ENCODE measurements at places on chromosomes 6 and 20.

DNA sequence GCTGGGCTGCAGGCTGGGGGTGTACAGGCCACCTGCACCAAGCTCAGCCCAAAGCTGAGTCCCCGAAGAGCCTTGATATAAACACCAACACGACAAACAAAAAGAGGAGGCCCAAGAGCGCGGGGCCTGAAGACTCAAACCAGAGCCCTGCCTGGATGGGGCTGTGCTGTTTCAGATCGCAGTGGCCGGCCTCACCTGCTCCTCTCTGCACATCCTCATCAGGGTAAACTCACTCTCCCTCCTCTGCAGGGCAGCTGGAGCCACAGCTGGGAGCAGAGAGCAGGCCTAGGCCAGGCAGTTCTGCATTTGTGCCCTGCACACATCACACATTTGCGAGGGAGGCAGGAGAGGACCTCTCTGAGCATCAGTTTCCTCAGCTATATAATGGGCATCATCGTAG is 3.7 kb upstream of the RBM38 start:
- no peak for DNase-seq

DNA sequence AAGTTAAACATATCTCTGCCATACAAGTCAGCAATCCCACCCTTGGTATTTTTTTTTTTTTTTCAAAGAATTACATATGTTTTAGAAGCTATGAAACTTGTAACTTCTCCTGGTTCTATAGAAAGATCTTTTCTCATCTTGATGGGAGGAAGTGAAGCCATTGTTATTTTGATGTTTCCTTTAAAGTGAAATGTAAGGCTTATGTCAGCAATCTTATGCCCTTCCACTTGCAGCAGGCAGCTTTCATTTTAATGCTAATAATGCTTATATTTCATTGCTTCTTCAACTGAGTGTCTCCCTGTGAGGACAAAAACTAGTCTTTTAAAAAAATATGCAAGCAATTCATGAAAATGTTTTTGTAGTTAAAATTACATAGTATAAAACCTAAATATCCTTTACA is 1614.7 kb downstream of the KHDRBS2 start:
- no peak for DNase-seq

GRCh38 chr6:161138543-161139303 is 135.1 kb downstream of the AGPAT4 start:
- no peak for DNase-seq

GRCh38 chr6:327538-328116 is 35.3 kb downstream of the DUSP22 start:
- no peak for DNase-seq

- no peak for DNase-seq
These were observed 122.2 kb downstream of the CDH26 start for GRCh38 chr20:60080401-60080800.

DNA sequence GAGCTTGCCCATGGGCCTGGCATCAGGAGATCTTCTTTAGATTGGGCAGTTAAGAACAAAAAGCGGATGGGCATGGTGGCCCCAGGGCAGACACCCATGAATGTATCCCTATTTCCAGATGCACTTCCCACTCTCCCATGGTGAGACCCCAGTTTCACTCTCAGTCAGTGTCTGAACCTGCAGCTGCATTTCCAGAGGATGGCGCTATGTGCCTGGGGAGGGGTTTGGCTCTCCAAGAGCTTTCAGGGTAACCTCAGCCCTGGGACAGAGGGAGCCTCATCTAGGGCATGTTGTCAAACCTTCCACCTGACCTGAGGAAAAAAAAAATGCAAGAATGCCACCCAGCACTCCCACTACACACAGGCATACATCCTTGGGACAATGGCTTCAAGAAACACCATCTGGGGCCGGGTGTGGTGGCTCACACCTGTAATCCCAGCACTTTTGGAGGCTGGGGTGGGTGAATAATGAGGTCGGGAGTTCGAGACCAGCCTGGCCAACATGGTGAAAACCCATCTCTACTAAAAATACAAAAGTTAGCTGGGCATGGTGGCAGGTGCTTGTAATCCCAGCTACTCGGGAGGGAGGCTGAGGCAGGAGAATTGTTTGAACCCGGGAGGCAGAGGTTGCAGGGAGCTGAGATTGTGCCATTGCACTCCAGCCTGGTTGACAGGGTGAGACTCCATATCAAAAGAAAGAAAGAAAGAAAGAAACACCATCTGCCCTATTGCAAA is 1.9 kb downstream of the CST9L start:
- DNase-seq: no peak

DNA sequence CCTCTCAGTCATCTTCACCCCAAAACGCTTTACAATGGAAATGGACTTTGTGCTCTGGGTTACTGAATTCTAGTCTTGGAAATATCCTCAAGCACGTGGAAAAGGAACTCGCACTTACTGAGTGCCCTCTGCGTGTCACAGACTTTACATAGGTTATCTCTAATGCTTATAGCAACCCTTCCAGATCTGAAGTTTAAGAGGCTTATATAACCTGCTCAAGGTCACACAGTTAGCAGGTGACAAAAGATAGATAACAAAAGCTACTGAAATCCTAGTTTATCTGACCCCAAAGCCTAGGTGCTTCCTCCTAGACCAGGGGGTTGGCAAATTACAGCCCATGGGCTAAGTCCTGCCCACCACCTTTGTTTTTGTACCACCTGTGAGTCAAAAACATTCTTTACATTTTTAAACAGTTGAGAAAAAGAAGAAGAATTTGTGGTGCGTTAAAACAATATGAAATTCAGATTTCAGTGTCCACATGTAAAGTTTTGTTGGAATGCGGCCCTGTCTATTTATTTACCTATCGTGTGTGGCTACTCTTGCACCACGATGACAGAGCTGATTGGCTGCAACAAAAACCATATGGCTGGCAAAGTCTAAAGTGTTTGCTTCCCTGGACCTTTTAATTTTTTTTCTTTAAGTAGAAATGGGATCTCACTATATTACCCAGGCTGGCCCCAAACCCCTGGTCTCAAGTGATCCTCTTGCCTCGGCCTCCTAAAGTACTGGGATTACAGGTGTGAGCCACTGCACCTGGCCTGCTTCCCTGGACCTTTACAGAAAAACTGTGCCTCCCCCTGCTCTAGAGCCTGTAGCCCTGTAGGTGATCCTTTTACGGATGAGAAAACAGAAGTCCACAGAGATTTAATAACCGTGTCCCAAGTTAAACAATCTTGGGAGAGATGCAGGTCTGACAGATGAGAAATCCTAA is 110.2 kb upstream of the RREB1 start:
- no peak for DNase-seq

DNA sequence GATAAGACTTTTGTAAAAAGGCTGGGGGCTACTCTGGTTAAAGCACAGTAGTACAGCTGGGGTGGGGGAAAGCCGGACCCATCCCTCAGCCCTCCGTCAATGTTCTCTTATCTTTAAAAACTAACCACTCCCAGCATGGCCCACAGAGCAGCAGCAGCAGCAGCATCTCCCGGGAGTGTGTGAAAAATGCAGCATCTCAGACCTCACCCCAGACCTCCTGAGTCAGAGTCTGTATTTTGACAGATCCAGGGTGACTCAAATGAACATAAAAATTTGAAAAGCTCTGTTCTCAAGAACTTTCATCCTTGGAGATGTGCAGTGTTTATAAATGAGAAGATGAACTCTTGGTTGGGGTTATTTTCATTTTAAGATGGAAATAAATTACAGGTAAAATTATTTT is 277.7 kb upstream of the ECI2 start:
- no peak for DNase-seq

Data from osteocyte (in vitro differentiated cells).